NCI-H1417 (cell line): ENCODE measurements at places on chromosomes 4 and X.

GRCh38 chrX:31993637-31994036 lies 921.8 kb upstream of the FTHL17 start:
- DNase-seq: no peak

DNA sequence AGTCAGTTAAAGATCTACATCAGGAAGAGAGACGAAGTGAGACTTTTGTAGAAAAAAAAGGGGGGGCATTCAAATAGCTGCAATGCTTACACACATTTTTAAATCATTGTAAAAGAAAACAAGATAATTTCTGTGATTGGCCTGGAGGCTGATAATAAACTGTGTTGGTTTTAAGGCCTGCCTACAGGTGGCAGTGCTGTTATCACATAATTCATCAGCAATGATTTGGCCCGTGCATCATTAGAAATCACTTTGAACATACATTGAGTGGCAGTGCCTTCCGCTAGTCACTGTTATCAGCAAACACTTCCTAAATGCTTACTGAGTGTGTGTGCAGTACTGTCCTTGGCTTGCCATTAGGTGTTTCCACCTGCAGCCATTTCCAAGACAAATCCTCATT lies 831.9 kb downstream of the TRIML1 start:
- no peak for DNase-seq

DNA sequence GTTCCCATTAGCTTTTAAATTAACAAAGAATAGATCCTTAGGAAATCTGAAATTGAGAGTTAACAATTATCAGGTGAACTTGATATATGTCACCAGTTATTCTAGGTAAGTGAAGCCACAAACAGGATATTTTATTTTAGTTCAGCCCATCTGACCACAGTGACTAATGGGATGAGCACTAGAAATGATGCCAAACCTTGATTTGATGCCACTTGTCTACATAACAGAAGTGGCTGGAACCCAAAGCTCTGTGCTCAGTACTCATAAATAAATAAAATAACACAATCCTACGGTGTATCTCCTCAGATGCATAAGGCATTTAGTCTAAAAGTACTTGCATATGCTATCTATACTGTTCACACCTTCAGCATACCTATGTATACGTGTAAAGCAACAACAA lies 12.2 kb downstream of the SLITRK4 start:
- no peak for DNase-seq

DNA sequence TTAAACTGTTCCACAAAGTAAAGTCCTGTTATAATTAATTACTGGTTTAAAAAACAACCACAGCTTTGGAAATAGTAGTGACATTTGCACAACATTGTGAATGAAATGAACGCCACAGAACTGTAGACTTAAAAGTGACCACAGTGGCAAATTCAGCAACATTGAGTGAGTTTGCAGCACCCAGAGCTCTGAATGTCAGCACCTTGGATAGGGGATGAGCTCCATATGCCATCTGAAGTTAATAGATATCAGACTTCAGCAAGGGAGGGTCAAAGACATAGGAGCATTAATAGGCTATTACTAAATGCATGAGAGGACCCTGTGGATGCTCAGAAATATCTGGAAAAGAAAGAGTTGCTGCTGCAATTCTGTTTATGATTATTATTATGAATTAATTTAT lies 55.3 kb upstream of the KCNIP4 start:
- no peak for DNase-seq

- DNase-seq: peak; percentile 32
Measured at GRCh38 chr4:86961116-86961515, 26.3 kb downstream of the AFF1 start.
